Body of pancreas (tissue), 4 donors: ENCODE measurements at places on chromosomes 4 and X. TPM values are rescaled to one million over a fixed set of nuclear protein-coding genes. Genes with fewer than 3 reads are reported as not detected.

NHS gene
- total RNA-seq, result under 0.01 TPM

TLR10 gene
- 0.26 TPM for total RNA-seq

CD38 gene
- total RNA-seq, result 2.6 TPM

PROM1 gene
- total RNA-seq, result 23.7 TPM

DNA sequence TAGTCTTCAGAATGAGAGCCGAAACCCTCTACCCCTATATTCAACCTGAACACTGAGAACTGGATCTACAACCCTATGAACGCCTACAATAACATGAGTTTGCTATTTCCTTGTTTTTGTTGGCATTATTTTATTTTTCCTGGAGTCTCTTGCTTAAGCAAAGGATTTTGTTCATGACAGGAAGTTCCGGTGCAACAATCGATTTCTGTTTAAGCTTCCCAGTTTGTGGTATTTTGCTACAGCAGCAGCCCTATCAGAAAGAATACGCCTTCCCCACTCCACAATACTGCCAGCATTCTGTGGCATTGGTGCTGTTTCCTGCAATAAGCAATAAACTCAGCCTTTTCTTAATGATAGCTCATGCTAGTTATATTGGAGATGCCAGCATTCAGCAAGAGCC is 60.9 kb downstream of the NPY5R start:
- DNase-seq, result peak; percentile 7
- H3K4me3 ChIP-seq, result no peak overlapping the region
- no peaks in the 10 kb centered on the region for H3K27me3 ChIP-seq
- H3K4me1 ChIP-seq, result peaks cover 8% of the 10 kb centered on the region

- peaks cover 21% of the 10 kb centered on the region for H3K4me1 ChIP-seq
- peak; percentile 25 for DNase-seq
- H3K36me3 ChIP-seq, result no peaks in the 10 kb centered on the region
- no peak within 1 kb of the TSS for H3K27ac ChIP-seq
Measured at GRCh38 chr4:80266253-80266901, at the start of gene FGF5. FGF5 (plus strand) TSS chr4:80266664; CDS start chr4:80266825, 161 bp downstream.

DNA sequence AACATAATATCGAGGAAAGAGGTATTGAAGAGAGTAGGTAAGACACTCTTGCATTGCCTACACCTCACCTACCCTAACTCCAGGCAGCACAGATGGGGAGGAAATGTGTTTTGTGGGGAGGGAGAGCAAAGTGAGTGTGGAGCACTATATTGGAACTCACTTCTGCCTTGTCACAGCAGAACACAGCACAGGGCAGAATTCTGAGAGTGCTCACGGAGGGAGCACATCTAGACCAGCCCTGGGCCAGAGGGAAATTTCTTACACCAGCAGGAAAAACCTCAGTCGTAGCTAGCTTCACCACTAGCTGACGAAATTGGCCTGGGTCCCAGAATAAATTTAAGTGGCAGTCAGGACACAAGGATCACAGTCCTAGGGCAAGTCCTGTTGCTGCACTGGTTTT is 517.3 kb downstream of the TMA16 start:
- no peak overlapping the region for H3K27ac ChIP-seq
- H3K27me3 ChIP-seq, result no peaks in the 10 kb centered on the region
- H3K36me3 ChIP-seq, result no peaks in the 10 kb centered on the region
- H3K4me3 ChIP-seq, result no peak overlapping the region
- H3K4me1 ChIP-seq, result no peaks in the 10 kb centered on the region

DNA sequence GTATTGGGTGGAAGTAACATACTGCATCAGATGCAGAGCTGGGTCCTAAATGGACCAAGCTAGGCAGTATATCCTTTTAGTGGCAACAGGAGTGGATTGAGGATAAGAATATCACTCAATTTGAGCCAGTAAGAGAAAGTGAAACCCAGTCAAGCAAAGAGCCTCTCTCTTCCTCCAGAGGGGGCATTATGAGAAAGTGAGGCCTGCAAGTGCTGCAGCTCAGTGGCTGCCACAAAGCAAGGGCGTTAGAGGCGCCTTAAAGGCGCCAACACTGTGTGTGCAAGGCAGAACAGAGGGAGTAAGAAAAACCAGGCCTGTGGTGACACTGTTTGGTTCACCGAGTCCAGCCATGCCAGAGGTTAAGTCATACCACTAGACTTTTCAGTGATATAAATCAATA is 17.5 kb downstream of the STX18 start:
- H3K36me3 ChIP-seq, result no peaks in the 10 kb centered on the region
- H3K4me3 ChIP-seq, result no peak overlapping the region
- DNase-seq, result no peak
- no peaks in the 10 kb centered on the region for H3K27me3 ChIP-seq
- H3K27ac ChIP-seq, result no peak overlapping the region

- H3K27ac ChIP-seq, result no peak overlapping the region
- no peak overlapping the region for H3K4me3 ChIP-seq
- DNase-seq, result no peak
- H3K27me3 ChIP-seq, result no peaks in the 10 kb centered on the region
- H3K36me3 ChIP-seq, result no peaks in the 10 kb centered on the region
Measured at GRCh38 chrX:49247916-49248811, 12.9 kb downstream of the CCDC22 start.

DNA sequence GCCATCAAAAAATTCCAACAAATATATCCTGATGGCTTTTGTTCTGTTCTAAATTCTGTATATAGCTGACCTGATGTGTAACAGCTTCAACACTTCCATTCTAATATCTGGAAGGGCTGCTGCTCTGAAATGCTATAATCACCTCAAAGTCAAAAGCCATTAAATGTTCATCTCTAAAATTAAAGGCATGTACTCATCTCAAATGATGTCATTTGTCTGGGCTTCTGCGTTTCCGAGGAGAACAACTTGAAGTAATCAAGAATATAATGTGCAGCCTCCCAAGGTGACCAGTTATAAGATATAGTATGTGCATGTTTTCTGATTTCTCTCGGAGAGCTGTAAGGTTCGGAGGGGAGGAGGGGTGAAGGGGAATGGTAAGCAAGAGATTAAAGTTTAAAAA is 237.6 kb downstream of the SCFD2 start:
- no peak overlapping the region for H3K4me3 ChIP-seq
- no peaks in the 10 kb centered on the region for H3K36me3 ChIP-seq
- no peak for DNase-seq
- peaks cover 1% of the 10 kb centered on the region for H3K4me1 ChIP-seq
- no peak overlapping the region for H3K27ac ChIP-seq

GRCh38 chrX:100408713-100409609 is 1.1 kb downstream of the PCDH19 start:
- H3K4me1 ChIP-seq, result peaks cover 22% of the 10 kb centered on the region
- no peaks in the 10 kb centered on the region for H3K36me3 ChIP-seq
- DNase-seq, result no peak
- H3K27ac ChIP-seq, result no peak overlapping the region
- H3K27me3 ChIP-seq, result no peaks in the 10 kb centered on the region

DNA sequence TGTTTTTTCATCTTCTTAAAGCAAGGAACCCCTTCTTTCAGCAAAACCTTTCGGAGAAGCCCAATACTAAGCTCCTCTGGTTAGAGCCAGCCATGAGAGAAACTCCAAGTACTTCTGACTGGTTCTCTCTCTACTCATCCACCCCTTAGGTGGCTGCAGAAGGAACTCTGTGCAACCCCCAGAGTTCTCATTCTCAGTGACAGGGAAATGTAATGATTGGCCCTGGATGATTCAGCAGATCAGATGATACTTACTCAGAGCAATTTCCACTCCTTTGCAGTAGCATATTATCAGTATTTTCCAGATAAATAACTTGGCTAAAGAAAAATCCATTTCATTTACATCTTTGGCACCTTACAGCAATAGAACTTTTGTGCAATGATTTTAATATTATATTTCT is 3.2 kb downstream of the SPP1 start:
- H3K4me1 ChIP-seq, result peaks cover 10% of the 10 kb centered on the region
- no peak for DNase-seq
- no peak overlapping the region for H3K27ac ChIP-seq
- H3K27me3 ChIP-seq, result no peaks in the 10 kb centered on the region
- H3K36me3 ChIP-seq, result no peaks in the 10 kb centered on the region
